ENCODE measurements at places on chromosomes 16 and 17.

DNA sequence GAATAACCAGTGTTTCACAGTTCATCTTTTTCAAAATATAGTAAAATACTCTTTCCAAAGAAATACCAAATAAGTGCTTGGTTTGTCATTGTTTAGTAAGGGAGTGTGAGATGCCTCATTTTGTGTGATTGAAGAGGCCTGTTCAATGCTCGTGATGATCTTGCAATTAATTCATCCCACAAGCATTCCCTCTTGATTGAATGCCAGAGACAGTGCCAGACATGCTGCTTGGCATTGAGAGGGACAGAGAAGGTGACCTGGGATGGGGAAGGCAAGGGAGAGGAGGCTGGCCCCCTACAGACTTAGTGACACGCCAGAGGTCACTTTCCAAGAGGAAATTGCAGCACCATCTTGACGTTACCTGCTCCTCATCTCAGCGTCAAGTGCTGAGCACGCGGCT lies 49.3 kb downstream of the CLEC16A start:
- DNase-seq: no peak

- DNase-seq: peak; percentile 79
Observed at GRCh38 chr17:42678951-42679491, 2.2 kb upstream of the PLEKHH3 start.

DNA sequence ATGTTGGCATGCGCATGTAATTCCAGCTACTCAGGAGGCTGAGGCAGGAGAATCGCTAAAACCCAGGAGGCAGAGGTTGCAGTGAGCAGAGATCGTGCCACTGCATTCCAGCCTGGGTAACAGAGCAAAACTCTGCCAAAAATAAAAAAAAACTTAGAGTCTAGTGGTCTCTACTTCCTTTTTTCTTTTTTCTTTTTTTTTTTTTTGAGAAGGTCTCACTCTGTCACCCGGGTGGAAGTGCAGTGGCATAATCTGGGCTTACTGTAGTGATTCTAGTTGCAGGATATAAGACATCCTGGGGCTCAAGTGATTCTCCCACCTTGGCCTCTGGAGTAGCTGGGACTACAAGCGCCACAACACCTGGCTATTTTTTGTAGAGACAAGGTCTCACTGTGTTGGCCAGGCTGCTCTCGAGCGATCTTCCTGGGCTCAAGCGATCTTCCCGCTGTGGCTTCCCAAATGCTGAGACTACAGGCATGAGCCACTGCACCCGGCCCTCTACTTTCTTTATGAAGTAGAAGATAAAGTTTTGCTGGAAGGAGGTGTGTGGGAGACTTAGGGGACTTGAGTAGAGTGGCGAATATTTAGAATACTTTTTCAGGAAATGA lies 47.9 kb upstream of the TAOK1 start:
- no peak for DNase-seq

DNA sequence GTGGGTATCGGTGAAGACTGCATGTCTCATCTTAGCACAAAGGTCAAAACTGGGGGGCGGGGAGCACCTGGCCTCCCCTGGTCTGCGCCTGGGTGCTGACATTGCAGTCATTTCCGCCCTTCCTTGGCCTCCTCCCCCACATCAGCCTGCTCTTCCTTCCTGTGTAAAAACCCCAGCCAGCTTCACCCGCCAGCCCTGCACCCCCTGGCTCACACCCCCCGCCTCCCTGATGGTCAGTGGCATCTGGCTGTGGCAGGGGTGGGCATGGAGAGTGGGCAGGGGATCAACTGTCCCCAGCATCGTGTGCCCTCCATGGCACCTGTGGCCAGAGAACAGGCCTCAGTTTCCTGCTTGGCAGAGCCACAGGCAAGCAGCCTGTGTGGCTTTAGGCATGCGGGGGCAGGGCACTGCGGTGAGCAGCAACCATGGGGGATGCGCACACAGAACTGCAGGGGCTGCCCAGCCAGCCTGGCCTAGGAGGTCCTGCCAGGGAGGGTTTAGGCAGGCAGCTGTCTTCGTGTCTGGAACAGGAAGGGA lies 26.5 kb upstream of the LASP1NB start:
- DNase-seq: no peak

- DNase-seq: peak; percentile 37
Observed at GRCh38 chr16:25893332-25893731, 201.6 kb downstream of the HS3ST4 start.

DNA sequence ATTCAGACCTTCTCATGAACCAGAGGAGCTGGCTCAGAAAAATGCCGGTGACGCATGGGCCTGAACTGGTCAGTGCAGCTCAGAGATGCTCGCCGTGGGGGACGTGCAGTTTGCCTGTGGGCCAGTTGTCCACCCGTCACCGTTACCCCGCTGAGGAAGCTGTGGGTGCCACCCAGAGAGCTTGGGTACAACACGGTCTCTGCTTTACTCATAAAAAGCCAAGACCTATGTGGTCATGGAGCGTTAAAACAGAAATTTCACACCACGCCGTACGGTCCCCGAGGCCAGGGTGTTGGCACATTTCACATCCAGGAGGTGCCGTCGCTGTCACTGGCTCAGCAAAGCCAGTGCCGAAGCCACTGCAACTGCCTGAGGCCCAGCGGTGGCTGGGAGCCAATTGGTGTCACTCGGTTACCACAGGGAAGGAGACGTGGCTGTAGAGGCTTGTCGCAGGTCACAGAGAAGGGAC lies 120.9 kb downstream of the METRNL start:
- DNase-seq: no peak

- DNase-seq: no peak
Observed at GRCh38 chr17:42518046-42518754, 17.8 kb upstream of the NAGLU start.

DNA sequence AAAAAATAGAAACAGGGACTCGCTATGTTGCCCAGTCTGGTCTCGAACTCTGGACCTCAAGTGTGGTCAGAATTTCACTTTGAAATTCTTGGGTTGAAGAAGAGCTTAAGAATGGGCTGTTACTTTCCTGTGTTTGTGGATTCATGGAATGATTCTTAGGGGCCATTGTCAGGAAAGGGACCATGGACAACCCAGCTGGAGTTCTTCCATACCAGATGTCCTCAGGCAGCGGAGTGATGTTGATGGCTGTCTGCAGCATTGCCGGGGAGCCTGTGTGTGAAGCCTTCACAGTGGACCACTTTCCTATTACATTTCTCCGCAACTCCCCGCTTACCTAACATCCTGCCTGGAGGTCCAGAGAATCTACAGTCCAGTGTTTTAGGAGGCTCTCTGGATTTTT lies 145.9 kb downstream of the CLEC16A start:
- no peak for DNase-seq

- DNase-seq: no peak
Observed at GRCh38 chr16:1557576-1557975, 24.1 kb downstream of the TMEM204 start.

GRCh38 chr16:31256466-31256865 lies 3.3 kb upstream of the ITGAM start:
- no peak for DNase-seq

- no peak for DNase-seq
Observed at GRCh38 chr17:51425773-51426172, 165.4 kb downstream of the UTP18 start.

- DNase-seq: no peak
Observed at GRCh38 chr17:45895969-45896785, 1.8 kb downstream of the MAPT start.

DNA sequence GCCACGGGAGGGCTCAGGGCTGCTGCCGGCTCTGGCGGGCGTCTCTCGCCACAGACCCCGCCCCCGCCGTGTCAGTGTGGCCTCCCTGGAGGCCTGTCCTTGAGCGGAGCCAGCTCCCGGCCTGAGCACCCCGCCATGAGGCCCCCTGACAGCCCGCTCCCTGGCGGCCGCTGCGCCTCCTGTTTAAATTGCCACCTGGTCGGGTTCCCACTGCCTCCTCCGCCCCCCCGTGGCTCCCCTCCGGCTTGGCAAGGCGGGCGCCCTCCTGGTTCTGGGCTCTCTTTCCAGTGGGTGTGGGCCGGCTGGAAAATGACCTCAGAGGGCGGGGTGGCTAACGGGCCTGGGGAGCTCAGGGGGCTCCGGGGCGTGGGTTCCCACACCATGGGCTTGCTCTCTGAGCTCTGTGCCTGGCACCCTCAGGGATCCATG lies 42.1 kb upstream of the SSTR5 start:
- no peak for DNase-seq

- no peak for DNase-seq
Observed at GRCh38 chr16:67499106-67499505, 15.8 kb upstream of the AGRP start.

GRCh38 chr16:17784073-17784472 lies 313.3 kb upstream of the XYLT1 start:
- DNase-seq: peak; percentile 70

GRCh38 chr17:36544307-36545076 lies at the start of gene GGNBP2:
GGNBP2 (plus strand) TSS chr17:36544919; CDS start chr17:36545725, 806 bp downstream.
- peak; percentile 96 for DNase-seq

DNA sequence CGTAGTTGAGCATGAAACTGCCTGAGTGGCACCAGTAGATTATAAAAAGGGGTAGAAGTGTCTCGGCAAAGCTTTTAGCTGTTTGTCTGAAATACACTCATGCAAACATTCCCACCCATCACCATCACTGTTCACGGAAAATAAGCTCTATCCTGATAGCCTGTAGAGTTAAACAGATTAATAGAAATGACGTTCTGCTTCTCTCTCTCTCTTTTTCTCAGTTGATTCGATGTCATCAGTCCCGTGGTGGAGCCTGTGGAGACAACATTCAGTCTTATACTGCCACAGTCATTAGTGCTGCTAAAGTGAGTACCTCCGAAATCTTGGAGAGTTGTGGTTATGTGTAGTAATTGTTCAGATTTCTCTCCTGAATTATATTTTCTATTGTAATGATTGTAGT lies 224.7 kb downstream of the BCAS3 start:
- no peak for DNase-seq

GRCh38 chr17:1769822-1770477 lies 8.1 kb downstream of the SERPINF1 start:
- DNase-seq: peak; percentile 92

DNA sequence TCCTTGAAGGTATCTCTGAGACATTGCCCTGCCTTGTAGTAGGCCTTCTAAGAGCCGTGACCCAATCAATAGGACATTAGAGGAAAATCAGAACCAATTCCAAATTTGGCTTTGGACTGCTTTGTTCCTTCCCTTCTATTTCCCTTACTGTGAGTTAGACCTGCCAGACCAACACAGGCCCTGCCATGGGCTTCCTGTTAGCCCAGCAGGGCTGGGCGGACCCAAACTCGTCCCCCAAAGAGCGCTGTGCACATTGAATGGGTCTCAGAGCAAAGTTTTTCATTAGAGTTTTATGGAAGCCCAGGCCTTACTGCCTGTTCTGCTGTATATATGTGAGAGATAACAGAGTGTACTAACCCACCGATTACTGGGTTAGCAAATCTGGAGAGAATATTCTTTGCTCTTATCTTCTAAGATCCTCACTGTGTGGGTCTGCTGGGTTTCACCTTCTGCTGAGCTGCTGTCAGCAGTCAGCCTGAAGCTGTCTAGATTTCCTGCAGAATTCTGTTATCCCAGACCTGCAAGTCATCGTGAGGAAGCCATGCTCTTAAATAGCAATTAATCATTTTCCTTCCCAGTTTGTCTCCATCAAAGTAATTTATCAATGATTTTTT lies 5.7 kb downstream of the ARHGAP44 start:
- no peak for DNase-seq

DNA sequence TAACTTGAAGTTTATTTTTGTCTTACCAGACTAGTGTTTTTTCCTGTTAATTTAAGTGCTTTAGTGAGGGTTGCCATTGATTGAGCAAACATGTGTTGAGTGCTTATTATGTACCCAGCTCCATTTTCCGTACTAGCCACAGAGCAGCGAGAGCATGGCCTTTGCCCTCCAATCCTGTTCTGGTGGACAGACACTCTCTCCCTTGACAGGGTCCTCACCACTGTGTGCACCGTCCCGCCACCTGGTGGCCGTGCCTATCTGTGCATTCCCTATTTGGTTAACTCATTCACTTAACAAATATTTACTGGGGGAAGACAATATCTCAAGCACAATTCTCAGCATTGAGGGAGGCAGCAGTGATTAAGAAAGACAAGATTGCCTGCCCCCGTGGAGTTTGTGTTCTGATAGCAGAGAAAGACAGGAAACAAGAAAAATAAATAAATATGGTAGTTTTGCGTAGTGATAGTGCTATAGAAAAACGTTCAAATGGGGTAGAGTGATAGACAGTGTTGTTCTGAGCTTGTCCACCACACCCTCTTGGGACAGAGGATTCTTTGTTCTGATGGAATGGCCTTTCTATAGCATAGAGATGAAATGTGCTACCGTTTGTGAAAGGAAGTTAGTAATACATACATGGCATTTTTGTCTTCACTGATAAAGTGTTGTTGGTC lies 13.0 kb downstream of the CDH13 start:
- DNase-seq: peak; percentile 73

GRCh38 chr16:66069587-66069986 lies 296.9 kb upstream of the CDH5 start:
- no peak for DNase-seq

- no peak for DNase-seq
Observed at GRCh38 chr17:75834928-75835653, 9.1 kb downstream of the UNC13D start.

DNA sequence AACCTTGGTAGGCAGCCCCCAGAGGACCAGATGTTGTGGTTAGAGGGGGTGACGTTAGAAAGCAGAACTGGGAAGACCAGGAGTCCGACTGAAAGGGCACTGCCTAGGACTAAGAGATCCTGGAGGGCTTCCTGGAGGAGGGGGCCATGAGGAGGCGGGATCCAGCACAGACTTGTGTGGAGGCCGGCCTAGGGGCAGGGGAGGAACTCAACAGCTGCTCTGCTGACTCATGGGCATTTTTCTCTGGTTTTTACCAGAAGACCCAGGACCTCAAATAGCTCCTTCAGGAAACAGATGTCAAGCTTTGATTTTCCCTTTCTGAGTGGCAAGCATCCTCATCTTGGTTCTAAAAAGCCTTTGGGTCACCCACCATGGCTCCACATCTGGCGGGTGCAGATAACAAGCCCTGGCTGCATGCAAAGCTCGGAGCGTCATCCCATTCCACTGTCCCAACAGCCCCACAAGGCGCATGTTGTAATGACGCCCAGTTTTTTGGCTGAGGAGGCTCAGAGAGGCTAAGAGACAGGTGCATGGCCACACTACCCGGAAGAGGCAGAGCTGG lies 29.0 kb downstream of the IL21R start:
- peak; percentile 21 for DNase-seq

DNA sequence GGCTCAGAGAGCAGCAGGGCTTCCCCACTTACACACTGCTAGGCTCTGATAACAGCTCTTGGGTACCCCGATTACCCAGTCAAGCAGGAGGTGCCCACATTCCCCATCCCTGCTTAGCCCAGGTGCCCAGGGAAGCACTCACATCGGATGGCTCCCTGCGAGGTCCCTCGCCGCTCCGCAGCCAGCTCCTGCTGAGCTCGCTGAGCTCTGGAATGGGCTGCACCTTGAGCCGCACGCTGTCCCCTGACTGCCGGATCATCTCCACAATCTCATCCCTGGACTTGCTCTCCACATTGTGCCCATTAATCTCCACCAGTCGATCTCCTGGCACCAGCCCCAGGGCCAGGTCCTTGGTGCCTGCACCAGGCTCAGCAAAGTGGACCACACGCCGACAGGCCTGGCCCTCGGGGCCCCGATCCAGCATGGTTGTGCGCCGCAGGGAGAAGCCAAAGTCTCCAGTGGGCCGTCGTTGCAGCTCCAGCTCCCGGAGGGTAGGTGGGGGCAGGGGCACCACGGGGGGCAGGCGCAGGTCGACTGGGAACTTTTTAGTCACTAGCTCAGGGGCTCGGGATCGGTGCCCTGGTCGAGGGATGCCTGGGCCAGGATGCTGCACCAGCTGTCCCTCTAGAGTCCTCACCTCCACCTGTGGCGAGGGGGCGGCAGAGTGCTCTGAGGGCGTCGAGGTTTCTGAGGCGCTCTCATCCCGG lies 14.2 kb downstream of the MYO18A start:
- no peak for DNase-seq

GRCh38 chr16:27242868-27243590 lies 25.5 kb downstream of the NSMCE1 start:
- no peak for DNase-seq
